ENCODE measurements at places on chromosomes 3 and 15. TPM values are rescaled to one million over a fixed set of nuclear protein-coding genes. Genes with fewer than 3 reads are reported as not detected.

DNA sequence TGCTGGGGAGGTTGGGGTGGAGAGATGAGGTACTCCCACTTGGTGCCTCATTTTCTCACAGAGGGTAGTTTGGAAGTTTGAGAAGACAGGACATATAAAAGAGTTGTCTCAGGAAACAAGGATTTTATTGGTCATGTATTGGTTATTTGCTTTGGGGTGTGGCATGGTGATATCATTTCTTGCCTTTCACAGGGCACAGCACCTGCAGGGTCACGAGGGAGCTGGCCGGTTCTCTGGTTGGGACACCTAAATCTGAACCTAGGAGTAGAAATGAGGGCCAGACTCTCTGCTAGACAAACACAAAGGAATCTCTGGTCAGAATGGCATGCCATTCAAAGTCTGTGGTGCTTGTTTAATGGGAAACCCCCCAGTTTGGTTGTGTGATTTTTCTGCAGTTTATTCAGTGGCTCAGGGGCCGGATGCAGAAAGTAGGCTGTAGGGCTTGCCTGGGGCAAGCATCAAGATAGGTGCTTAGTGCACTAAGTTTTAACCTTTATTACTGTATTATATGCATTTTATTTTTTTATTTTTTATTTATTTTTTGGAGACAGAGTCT lies 237.7 kb upstream of the EIF1B start:
- no peak for DNase-seq

- peak; percentile 83 for DNase-seq
Measured at GRCh38 chr3:56758539-56758981, 43.2 kb downstream of the ARHGEF3 start.

- DNase-seq = no peak
Measured at GRCh38 chr3:124963755-124964154, 29.2 kb upstream of the MUC13 start.

- peak; percentile 65 for DNase-seq
Measured at GRCh38 chr3:71930056-71930991, 145.4 kb upstream of the PROK2 start.

DNA sequence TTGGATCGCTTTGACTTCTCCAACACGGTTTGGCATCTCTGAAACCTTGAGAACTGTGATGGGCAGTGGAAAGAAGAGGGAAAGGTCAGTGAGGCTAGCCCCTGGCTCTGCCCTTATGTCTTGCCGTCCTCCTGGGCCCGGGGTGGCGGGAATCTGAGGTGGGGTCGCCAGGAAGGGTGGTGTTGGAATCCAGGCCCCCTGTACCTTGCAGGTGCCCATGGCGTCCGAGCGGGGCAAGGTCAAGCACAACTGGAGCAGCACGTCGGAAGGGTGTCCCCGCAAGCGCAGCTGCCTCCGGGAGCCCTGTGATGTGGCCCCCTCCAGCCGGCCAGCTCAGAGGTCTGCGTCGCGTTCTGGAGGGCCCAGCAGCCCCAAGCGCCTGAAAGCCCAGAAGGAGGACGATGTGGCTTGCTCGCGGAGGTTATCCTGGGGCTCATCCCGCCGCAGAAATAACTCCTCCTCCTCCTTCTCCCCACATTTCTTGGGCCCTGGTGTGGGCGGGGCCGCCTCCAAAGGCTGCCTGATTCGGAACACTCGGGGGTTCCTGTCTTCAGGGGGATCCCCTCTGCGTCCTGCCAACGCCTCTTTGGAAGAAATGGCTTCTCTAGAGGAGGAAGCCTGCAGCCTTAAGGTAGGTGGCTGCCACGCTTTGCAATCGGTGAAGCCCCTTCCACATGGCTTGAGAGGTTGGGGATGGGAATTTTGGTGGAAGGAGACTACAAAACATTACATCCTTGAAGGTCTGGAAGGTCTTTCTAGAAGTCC lies 907 bp downstream of the TATDN2 start:
- peak; percentile 48 for DNase-seq

Gene MBD4
- 30.6 TPM for total RNA-seq

DNA sequence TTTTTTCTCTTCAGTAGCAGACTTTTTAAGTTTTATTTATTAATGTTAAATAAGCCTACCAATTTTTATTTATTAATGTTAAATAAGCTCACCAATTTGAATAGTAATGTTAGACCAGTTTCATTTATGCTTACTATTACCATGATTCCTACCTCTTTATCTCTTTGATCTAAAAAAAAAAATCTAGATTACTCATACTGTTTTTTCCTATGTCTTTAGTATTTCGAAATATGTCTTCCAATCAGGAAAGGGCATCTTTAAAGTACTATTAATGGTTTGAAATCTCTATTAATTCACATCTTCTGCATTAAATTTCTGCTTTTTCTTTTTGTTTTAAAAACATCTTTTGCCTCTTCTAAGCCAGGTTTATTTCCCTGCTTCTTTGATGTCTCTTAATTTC lies 27.5 kb upstream of the MAPKBP1 start:
- peak; percentile 13 for DNase-seq

Gene MED12L
- 0.47 TPM for total RNA-seq

DNA sequence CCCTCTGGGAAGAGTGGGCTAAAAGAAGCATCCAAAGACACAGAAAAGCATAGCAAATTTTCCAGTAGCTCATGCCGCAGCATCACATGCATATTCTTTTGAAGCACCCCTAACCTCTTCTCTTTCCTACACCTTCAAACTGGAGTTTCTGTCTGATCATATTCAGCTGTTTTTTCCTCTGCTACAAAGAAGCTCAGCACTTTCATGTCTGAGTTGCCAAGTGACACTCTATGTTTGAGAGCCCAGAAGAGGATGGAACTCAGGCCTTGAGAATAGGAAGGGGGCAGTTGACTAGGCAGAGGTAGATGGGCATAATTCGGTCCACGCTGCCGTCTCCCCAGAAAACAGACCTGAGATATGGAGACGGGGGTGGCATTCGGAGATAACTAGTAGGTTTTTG lies 489.6 kb upstream of the NR2F2 start:
- no peak for DNase-seq

Gene EPHA3
- total RNA-seq = not detected

DNA sequence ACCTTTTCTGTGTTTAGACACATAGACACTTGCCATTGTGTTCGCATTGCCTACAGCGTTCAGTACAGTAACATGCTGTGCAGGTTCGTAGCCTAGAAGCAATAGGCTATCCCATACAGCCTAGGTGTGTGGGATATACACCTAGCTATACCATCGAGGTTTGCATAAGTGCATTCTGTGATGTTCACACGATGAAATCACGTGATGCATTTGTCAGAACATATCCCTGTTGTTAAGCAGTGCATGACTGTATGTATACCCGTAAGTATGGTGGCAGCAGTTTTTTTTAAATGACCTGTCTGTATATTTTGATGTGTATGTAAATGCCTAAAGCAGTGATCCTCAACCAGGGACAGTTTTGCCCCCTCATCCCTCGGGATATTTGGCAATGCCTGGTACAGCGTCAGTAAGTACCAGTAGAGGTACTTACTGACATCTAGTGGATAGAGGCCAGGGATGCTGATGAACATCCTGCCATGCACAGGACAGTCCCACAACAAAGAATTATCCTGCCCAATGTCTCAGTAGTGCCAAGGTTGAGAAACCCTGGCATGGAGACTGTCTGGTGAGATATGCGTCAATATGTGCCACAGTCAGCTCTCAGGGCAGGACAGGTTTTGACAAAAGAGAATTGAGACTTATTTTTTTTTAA lies 129.1 kb downstream of the HCN4 start:
- DNase-seq = peak; percentile 6

Gene COPS2
- 123 TPM for total RNA-seq

Gene RASL12
- not detected for total RNA-seq

DNA sequence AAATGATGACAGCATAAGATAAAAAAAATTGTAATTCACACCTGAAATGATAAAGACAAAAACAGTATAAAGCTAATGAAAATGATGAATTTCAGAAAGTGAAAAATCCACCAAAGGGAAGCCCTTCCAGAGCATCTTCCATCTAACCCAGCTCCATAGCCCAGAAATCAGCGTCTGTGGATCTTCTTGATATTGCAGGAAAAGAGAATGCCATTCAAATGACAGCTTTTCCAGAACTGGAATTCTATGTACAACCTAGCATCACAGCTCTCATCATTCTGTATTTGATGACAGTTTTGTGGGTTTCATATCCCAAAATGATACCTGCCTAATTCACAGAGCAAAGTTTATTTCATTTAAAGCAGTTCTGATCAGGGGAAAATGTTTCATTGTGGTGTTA lies 267.3 kb downstream of the FHIT start:
- DNase-seq = no peak

Gene STIMATE
- total RNA-seq = 12.0 TPM

Gene PLXNA1
- total RNA-seq = 42.1 TPM

DNA sequence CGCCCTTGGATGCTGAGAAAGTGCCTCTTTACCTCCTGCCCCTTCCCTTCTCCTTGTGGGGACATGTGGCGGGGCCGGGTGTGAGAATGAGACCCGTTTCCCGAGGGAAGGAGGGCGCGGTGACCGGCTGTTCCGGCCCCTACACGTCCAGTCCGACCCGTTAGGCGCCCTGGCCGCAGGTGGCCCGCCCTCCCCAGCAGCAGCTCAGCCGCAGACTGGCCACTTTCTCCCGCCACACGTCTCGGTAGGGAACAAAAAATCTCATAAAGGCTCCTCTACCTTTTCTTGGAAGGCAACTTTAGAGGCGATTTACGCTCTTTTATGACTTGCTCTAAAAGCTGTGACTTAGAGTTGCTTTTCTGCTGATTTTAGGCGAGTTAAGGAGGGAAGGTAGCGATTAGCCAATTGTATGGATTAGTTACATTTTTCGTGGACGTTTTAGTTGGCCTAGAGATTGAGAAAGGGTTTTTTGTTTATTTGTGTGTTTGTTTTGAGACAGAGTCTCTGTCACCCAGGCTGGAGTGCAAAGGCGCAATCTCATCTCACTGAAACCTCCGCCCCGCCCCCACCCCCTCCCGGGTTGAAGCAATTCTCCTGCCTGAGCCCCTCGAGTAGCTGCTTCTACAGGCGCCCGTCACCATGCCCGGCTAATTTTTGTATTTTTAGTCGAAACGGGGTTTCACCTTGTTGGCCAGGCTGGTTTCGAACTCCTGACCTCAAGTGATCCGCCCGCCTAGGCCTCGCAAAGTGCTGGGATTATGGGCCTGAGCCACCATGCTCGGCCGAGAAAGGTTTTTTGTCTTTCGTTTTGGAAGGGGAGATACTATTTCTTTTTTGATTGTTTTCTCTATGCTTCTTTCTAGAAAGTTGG lies 8.3 kb upstream of the PGPEP1L start:
- no peak for DNase-seq

Gene BCL2A1
- not detected for total RNA-seq

Gene ITGA11
- not detected for total RNA-seq

DNA sequence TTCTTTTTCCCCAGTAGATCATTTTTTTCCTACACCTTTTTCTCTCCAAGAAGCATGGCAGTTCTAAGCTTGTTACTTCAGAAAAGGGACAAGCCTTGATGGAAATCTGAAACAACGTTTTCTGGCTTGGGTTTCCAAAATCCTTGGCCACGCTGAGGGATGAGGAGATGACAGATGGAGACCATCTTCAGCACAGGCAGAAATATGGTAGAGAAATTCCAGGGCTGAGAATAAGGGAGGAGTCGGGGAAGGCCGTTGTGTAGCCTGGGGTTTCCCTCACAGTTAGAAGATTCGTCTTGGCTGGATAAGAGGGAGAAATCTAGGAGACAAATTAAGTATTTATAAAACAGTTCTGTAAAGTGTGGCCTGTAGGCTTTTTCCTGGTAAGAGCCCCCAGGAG lies 33.9 kb upstream of the STT3B start:
- DNase-seq = no peak

GRCh38 chr3:109532257-109533216 lies 195.2 kb upstream of the DPPA4 start:
- DNase-seq = peak; percentile 87

DNA sequence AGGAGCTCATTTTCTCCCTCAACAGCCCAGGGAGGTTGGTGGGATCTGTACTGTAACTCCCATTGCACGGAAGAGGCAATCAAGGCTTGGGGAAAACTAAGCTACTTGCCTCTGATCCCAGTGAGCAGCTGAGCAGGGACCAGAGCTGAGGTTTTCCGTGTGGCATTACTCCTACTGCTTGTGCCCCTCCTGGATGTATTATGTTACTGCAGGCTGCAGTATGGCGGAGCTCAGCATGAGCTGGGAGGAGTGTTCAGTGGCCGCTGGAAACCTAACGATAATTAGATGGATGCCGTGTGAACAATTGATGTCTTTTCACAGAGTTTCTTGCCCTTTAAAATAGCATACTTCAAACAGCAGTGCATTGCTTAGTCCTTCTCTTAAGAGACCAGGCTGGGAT lies 2.0 kb upstream of the TPRG1 start:
- no peak for DNase-seq

GRCh38 chr15:82933576-82933975 lies 18.9 kb downstream of the HOMER2 start:
- no peak for DNase-seq

Gene RASGRP1
- total RNA-seq = not detected

GRCh38 chr3:96416549-96417255 lies 397.7 kb upstream of the EPHA6 start:
- no peak for DNase-seq

Gene GOLGA6L10
- total RNA-seq = 1.9 TPM

DNA sequence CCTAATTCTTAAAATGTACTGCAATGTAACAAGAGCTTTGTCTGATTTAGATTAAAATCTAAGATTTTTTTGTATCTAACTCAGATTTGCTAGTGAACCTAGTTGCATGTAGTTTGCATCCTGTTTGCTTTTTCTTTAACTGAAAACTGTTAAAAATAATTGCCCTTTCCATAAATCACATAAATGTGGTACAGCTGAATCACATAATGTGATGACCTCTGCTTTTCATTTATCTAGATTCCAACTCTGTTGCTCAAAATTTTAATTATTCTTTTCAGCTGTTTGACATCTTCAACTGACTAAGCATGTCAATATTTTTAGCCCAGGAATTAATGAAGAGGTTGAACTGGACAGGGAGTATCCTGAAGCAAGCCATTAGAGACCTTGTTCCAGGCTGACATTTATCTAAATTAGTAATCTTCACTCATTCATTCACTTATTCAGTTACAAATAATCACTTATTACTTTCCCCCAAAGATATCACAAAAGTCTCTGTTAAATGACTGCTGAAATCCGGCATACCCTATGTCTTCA lies 101.9 kb upstream of the PLXND1 start:
- no peak for DNase-seq

DNA sequence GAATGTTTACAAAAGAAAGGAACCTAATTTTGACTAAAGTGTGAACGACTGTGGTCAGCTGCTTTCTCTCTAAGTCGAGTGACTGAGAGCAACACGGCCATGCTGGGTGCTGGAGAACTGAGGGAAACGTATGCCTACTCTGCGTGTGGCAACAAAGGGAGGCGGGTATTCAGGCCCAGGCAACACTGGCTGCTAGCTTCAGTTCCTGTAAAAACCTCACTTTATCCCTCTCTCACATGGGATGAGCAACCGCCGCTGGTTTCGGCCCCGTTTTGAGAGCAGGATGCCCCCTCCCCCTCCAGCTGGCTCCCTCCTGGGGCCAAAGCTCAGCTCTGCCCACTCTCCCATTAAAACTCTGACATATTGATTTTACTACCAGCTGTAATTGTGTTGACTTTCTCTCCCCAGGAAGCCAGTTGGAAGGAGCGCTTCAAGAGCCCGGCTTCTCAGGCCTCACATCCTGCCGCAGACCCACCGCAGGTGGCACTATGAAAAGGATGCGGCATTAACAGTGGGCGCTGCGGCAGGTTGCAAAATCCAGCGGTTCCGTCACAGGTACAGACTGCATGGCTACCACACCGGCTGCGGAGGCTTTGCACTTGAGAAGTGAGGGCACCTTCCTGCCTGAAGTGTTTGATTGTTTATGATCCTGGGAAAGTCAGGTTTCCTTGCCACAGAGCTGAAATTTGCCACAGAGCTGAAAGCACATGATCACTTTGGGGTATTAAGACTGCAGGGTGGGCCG lies 12.7 kb downstream of the PLXND1 start:
- DNase-seq = no peak

GRCh38 chr3:111610189-111610588 lies 15.0 kb upstream of the ZBED2 start:
- DNase-seq = peak; percentile 55
